ENCODE measurements at places on chromosomes 1 and 21.

GRCh38 chr1:42941640-42942330, 16.9 kb downstream of the SLC2A1 start:
- DNase-seq, result peak; percentile 85

DNA sequence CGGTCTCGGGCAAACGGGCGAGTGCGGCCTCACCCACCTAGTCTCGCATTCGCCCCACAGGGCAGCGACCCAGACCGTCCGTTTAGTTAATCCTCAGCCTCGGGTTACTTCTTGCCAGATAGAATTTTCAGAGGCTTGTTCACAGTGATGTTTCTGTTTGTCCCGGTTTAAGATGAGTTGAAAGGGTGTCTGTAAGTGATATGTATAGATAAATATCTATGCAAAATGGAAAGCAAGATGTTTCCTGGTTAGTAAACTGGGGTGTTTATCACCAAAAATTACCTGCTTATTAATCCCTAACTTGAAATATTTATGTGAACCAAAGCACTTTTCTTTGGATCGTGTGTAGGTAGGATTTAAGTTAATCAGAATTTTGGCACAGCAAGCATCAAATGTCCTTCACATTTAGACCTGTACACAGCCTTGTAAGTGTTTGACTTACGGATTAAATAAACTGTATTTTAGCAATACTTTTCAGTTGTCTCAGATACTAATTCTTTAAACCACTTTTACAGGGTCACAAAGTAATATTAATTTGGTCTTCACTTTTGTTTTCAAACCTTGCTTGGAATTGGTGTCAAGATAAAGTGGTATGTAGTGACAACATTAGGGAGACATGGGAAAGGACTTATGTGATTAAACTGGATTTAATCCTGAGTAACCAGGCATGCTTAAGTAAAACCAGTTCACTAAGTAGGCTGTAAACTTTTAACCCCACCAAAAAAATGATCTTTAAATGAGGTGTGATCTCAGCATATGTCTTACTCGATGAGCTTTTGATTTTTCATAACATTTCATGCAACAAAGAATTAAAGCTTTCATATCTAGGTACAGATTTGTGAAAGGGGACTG, 914 bp downstream of the ZNF326 start:
- peak; percentile 27 for DNase-seq

DNA sequence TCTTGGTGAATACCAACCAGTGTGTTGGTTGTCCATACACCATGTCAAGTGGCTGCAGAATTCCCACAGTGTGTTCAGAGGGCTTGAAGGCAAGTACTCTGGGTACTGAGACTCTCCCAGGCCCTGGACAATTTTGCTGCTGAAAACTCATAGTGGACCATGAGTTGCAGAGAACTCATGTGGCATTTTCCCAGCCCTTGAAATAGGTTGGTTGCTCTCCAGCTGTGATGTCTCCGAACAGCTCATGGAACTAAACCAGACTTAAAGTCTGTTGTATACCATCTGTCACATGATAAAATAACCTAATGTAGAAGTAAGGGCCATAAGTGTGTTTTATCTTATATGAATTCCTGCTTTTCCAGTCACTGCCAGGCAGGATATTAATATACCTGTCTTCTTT, 67.8 kb downstream of the RGS2 start:
- DNase-seq, result no peak

DNA sequence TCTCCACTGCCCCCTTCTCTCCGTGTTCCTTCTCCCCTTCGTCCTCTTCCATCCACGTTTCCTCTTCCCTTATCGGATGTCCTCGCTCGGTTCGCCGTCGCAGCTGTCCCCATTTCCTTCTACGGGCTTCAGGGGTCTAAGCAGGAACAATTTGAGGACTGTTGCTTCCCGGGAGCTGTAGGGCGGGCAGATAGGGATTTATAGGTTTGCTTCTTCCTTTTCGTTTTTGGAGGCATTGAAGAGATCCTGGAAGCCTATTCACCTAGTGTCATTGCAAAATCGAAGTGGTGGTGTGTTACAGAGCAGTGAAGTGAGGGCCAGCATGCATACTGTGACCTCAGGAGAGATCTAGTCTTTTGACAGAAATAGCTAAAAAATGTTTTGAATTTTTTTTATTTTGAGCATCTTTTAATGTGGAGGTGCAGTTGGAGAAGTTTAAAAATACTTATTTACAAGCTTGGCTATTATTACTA, 897 bp downstream of the ZYG11B start:
- no peak for DNase-seq

DNA sequence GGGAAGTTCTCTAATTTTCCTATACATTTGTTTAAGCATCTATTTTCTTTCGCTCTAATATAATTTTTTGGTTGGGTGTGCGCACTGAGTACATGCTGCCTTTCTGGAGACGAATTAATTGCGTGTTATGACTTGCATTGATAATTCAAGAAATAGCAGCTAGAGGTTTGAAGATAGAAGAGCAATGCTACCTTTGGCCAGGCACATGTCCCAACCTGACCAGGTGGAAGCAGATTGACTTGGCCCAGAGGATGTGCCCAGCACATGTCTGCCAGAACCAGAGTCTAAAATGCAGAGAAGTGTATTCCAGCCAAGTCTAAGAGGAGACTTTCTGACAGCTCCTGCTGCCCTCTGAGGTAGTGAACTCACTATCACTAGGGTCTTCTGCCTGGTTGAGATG, 114.3 kb downstream of the SLC35F3 start:
- no peak for DNase-seq

DNA sequence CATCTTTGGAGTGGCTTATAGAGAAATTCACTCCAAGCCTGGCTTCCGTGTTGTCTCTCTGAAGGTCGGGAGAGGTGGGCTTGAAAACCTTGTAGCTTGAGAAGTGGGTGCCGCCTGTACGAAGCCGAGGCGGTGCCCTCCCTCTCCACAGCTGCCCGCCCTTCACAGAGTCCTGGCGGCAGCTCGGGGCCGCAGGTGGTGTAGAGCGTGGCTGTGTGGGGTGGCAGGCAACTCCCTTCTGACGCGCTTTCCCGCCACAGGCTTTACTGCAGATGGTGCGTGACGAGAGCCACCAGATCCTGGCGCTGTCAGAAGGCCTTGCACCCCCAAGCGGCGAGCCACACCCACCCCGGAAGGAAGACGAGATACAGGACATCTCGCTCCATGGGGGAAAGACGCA, 33.1 kb upstream of the DIP2A start:
- DNase-seq, result no peak

DNA sequence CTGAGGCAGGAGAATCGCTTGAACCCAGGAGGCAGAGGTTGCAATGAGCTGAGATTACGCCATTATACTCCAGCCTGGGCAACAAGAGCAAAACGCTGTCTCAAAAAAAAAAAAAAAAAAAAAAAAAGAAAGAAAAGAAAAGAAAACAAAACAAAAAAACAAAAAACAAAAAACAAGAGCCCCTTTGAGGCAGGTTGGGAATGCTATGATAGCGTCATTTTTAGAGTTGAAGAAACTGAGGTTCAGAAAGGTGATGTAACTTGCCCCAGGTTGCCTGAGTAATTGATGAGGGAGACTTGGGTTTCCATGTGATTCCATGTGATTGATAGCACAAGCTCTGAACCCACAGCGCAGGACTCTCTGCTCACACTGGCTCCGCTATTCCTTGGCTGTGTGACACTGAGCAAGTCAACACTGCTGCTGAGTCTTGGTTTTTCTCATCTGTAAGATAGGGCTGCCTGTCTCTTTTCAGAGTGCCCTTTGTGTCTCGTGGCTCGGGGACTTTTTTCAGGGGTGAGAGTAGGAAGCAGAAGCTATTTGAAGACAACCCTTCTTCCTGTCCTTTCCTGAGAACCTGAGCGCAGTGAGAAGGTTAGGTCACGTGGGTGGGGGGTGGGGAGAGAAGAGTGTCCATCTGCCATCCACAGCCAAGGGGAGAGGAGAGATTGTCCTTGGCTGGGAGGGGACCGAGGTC, 2.5 kb downstream of the CNR2 start:
- no peak for DNase-seq

DNA sequence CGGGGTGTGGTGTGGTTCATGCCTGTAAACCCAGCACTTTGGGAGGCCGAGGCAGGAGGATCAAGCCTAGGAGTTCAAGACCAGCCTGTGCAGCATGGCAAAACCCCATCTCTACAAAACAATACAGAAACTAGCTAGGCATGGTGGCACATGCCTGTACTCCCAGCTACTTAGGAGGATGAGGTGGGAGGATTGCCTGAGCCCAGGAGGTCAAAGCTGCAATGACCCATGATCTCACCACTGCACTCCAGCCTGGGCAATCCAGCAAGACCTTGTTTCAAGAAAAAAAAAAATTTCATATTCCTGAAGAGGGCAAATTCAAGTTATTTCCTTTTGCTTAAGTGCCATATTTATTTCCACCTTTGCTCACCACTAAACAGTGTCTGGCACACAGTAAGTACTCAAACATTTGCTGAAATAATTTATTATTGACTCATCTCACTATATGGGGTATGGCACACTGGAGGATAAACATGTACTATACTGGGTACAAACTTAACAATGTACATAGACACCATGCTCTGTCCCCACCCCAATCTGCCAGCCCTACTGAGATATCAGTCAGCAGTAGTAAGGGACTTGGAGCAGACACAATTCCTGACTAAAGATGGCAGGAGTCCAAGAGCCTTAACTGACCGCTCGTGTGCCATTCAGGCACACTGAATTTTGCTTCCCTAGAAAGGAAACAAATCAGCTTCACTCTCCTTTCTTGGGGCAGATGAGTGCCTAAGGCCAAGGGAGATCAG, 15.5 kb downstream of the MEAF6 start:
- DNase-seq, result no peak

GRCh38 chr1:17520041-17520440, 19.5 kb upstream of the ARHGEF10L start:
- DNase-seq, result no peak

DNA sequence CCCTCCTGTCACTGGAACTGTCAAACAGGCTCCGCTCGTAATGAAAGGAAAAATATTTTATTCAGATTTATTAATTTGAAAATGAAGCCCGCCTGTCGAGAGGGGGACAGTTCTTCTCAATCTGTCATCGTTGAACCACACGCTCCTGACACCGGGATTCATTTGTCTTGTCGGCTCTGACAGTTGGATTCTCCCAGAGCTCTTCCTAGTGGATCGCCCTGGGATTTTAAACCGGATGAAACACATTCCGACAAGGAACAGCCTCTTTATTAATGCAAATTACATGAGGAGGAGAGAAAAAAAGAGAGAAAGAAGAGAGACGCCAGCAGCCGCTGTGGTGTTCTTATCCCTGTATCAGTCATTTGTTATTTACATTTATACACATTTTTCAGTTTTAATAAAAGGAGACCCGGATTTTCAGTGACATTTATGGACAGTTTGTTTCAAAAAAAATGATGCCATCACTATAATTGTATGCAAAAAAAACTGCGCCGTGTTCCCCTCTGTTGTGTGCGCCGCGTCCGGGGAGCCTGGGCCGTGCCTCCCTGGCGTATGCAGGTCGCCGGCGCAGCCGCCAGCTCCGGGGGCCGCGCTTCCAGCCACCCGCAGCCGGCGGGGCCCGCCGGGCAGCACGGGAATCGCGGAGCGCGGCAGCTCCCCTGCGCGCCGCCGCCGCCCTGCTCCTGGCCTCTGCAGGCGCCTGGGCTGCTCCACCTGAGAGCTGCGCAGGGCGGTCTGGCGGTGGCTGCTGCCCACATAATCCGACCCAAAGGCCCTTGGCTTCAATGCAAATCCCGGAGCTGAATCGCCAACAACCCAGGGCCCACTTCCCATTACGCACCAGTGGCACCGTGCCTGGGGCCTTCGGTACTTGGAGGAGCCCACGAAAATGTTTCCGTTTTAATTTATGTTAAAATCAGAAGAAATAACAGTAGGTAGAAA, 237.9 kb upstream of the PBX1 start:
- DNase-seq, result no peak

- peak; percentile 50 for DNase-seq
These were observed 74.2 kb downstream of the SIM2 start for GRCh38 chr21:36773117-36773516.

- peak; percentile 67 for DNase-seq
These were observed 24.7 kb downstream of the MEF2D start for GRCh38 chr1:156475568-156476500.

DNA sequence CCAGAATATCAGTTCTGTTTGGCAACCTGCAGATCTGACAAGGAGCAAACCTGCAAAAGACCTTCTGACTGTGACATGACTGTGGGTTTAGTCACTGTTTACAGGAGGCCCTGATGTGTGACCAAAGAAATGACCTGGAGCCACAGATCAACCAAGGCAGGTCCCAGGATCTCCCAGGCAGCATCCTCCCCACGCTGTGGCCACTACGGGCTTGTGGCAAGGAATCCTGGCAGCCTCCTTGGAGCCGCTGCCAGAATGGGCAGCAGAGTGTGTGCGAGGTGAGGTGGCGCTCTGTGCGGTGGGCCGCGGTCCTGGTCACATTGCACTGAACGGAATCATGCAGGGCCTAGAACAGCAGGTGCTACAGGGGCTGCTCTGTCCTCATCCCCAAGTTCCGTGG, 15.9 kb downstream of the MCM3AP start:
- DNase-seq, result no peak

GRCh38 chr1:179728271-179728670, 14.8 kb upstream of the FAM163A start:
- no peak for DNase-seq

DNA sequence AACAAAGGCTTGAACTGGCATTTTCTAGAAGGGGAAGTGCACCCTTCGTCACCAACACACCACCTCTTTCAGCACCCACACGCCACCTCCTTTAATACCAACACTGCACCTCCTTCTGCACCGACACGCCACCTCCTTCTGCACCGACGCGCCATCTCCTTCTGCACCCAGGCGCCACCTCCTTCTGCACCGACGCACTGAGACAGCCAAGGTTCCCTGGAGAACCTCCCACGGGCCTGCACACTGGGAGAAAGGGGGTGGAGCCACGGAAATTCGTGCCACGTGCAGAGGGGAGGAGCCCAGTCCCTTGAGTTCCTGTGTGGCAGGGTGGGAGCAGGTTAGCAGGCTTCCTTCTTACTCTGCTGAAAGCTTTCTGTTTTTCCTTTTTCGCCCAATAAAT, 327.9 kb upstream of the C1orf174 start:
- no peak for DNase-seq

DNA sequence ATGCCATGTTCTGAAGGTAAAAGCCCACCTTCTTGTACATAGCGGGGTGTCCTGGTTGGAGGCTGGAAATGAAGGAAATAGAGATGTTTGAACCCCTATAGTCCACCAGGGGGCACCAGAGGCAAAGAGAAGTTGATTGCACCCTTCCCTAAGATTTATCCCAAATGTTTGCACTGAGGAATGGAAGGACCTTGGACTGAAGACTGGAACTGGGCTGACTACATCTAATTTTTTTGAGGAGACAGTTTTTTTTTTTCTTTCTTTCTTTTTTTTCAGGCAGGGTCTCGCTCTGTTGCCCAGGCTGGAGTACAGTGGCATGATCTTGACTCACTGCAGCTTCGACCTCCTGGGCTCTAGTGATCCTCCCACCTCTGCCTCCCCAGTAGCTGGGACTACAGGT, 55.3 kb upstream of the EIF4G3 start:
- DNase-seq, result peak; percentile 37

DNA sequence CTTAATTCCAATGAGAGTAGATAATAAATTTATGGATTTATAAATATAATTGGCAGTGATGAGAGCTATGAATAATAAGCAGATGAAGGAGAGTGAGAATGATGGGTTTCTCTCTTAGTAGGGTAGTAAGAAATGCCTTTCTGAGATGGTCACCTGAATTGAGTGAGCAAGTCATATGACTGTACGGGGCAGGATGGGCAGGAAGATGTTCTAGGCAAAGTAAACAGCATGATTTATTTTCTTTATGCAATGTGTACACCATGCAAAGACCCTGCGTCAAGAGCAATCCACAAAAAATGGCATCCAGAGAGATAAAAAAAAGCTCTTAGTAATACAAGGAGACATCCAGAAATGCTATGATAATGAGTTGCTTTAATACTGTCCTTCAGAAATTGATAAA, 409.9 kb downstream of the HLX start:
- DNase-seq, result no peak

Measured in GM04504 (cell line).